A549 treated with AZD2906 at 1 μM for 4 hours (cell line): ENCODE measurements at places on chromosomes 13 and 19. TPM values are rescaled to one million over a fixed set of nuclear protein-coding genes. Genes with fewer than 3 reads are reported as not detected.

The CELF5 gene
- total RNA-seq: 0.29 to 0.66 TPM (median 0.46 TPM) in 5 replicates

The SSC5D gene
- 0.40 to 0.99 TPM (median 0.66 TPM) in 5 replicates for total RNA-seq

The ZNF573 gene
- 2.0 to 2.3 TPM (median 2.1 TPM) in 5 replicates for total RNA-seq

The ZNF211 gene
- total RNA-seq: 5.3 to 6.4 TPM (median 6.2 TPM) in 5 replicates

The ATP4B gene
- total RNA-seq: not detected in 5 replicates

The CHAF1A gene
- 20.4 to 22.3 TPM (median 21.2 TPM) in 5 replicates for total RNA-seq

The DCT gene
- total RNA-seq: 0.01 TPM in 1 of 5 replicates, not detected in the others

The MEX3D gene
- total RNA-seq: 6.8 to 12.2 TPM (median 11.9 TPM) in 5 replicates

The A1BG gene
- 8.5 to 15.2 TPM (median 13.9 TPM) in 5 replicates for total RNA-seq

The CBARP gene
- total RNA-seq: 2.7 to 5.1 TPM (median 4.3 TPM) in 5 replicates

The FGF14 gene
- total RNA-seq: not detected in 5 replicates

The NFIX gene
- total RNA-seq: 3.2 to 4.0 TPM (median 3.5 TPM) in 5 replicates

The CLASRP gene
- 45.4 to 71.7 TPM (median 67.2 TPM) in 5 replicates for total RNA-seq

The NAT14 gene
- 36.7 to 57.2 TPM (median 56.0 TPM) in 5 replicates for total RNA-seq

The SLAIN1 gene
- total RNA-seq: 0.45 to 0.76 TPM (median 0.58 TPM) in 5 replicates

The KIR2DL1 gene
- total RNA-seq: not detected in 5 replicates

The PROZ gene
- total RNA-seq: not detected in 5 replicates

The CCDC194 gene
- not detected in 5 replicates for total RNA-seq

The TRPC4 gene
- total RNA-seq: not detected in 5 replicates

The CGB3 gene
- total RNA-seq: not detected in 5 replicates

The UBE2L5 gene
- total RNA-seq: not detected in 5 replicates

The DKKL1 gene
- 0.23 to 0.88 TPM (median 0.64 TPM) in 5 replicates for total RNA-seq

The NLRP7 gene
- 0.01 to 0.13 TPM (median 0.02 TPM) in 3 of 5 replicates, not detected in the others for total RNA-seq

The GADD45GIP1 gene
- total RNA-seq: 30.8 to 58.1 TPM (median 54.9 TPM) in 5 replicates

The MRPL4 gene
- total RNA-seq: 53.8 to 80.9 TPM (median 73.2 TPM) in 5 replicates

The SKA3 gene
- 12.2 to 13.9 TPM (median 13.3 TPM) in 5 replicates for total RNA-seq

The ACP5 gene
- 0.14 to 0.39 TPM (median 0.22 TPM) in 5 replicates for total RNA-seq

The PEX11G gene
- total RNA-seq: 2.0 to 2.4 TPM (median 2.1 TPM) in 5 replicates
